ENCODE measurements at places on chromosomes 11 and 22. TPM values are rescaled to one million over a fixed set of nuclear protein-coding genes. Genes with fewer than 3 reads are reported as not detected.

Gene CRYBB2
- not detected for total RNA-seq

GRCh38 chr11:78266451-78266850 is 77.7 kb downstream of the USP35 start:
- no peak for DNase-seq

- no peak for DNase-seq
These were observed 323 bp upstream of the HIKESHI start for GRCh38 chr11:86301742-86302091.

Gene LIPT2
- 22.9 TPM for total RNA-seq

GRCh38 chr11:19907839-19908238 is 195.2 kb downstream of the NAV2 start:
- no peak for DNase-seq

DNA sequence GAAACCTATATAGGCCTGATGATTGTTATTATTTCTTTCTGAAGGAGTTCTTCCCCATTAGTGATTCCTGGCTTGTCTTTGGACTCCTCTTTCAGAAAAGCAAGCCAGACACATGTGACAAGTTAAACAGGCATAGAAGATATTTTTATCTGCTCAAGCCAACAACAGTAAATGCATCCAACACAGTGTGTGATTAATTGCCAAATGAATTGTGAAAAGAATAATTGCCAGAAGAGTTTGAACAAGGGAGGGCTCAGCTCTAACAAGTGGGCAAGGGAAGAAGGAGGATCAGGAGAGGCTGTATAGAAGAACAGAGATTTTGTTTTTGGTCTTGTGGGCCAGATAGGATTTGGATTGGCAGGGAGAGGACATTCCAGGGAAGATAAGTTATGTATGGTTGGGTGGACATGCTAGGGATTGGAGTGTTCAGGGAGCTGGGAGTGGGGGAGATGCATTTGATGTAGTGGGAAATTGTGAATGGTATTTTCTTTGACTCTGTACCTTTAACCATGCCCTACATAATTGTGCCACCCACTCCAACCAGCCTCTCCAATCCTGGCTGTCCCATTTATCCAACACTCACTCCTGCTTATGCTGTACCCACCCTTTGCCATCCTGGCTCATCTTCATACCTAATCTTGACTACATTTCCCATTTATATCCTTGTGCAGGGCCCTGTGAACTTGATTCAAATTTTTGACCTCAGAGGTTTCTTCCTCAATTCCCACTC is 172.8 kb downstream of the RRAS2 start:
- no peak for DNase-seq

DNA sequence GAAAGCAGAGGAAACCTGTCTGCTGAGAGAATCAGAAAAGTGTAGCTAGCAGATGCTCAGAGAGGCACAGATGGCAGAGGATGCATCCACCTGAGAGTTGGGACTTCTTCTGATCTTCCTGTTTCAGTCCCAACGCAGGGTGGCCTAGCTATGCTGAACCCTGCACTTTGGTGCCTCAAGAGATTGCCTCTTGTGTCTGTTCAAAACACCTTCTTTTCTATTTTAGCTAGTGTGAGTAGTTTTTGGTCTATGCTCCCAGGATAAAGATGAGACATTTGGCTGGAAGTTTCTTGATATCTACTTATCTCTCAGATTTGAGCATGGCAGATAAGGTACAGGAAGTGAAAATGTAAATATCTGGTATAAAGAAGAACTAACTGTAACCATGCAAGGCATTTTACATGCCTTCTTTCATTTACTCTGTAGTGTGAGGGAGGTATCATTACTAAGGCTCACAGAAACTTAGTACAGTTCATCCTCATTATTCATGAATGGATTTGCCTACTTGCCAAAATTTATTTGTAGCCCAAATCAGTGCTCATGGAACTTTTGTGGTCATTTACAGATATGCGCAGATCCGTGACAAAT is 47.0 kb upstream of the PSMA1 start:
- DNase-seq: no peak

GRCh38 chr11:429391-429790 is 12.4 kb downstream of the ANO9 start:
- no peak for DNase-seq

Gene GRM5
- not detected for total RNA-seq
